Peyer's patch (tissue), 4 donors: ENCODE measurements at places on chromosomes 7 and 10. TPM values are rescaled to one million over a fixed set of nuclear protein-coding genes. Genes with fewer than 3 reads are reported as not detected.

- no peak for DNase-seq
- H3K4me3 ChIP-seq = no peak overlapping the region
- H3K36me3 ChIP-seq = no peaks in the 10 kb centered on the region
- no peak overlapping the region for H3K27ac ChIP-seq
- no peaks in the 10 kb centered on the region for H3K27me3 ChIP-seq
Observed at GRCh38 chr10:77496941-77497420, 140.6 kb downstream of the KCNMA1 start.

GRCh38 chr10:102579328-102579727 is 65.0 kb upstream of the TRIM8 start:
- no peak overlapping the region for H3K4me3 ChIP-seq
- no peaks in the 10 kb centered on the region for H3K4me1 ChIP-seq
- DNase-seq = no peak
- no peaks in the 10 kb centered on the region for H3K27me3 ChIP-seq
- H3K27ac ChIP-seq = no peak overlapping the region
- no peaks in the 10 kb centered on the region for H3K36me3 ChIP-seq

DNA sequence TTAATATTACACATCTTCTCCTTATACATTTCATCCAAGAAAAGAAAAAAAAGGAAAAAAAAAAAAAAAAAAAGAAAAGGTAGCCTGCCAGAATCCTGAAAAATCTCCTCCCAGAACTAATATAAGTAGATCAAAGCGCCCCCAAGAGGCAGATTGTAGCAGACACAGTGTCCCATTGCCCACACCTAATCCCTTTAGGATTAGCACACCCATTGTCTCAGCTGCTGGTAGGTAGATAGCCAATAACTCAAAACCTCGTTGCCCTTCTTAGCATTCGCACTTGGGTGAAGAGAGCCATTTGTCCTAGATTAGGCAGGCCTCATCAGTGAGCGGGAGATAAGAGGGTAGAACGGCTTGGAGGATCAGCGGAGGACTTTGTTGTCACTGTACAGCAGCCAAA is 100.2 kb upstream of the SORCS1 start:
- no peaks in the 10 kb centered on the region for H3K4me1 ChIP-seq
- H3K36me3 ChIP-seq = no peaks in the 10 kb centered on the region
- H3K27me3 ChIP-seq = no peaks in the 10 kb centered on the region
- no peak overlapping the region for H3K27ac ChIP-seq
- H3K4me3 ChIP-seq = no peak overlapping the region
- DNase-seq = no peak

DNA sequence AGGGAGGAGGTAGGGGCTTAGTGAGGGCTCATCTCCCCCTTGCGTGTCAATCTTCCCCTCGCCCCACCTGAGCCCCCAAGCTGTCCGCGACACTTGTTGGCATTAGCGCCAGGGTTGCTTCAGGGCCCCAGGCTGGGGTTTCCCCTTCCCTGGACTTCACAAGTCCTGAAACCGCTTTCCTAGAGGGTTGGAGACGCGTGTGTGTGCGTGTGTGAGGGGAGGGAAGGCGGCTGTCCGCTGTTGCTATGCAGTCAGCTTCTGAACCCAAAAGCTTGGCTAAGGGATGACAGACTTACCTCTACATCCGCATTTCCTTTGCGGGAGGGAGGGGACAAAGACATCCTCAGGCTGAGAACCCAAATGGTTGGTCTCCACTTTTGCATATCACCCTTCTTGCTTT is 803 bp downstream of the GOLGA7B start:
- no peaks in the 10 kb centered on the region for H3K36me3 ChIP-seq
- H3K4me3 ChIP-seq = peak overlapping the region; percentile 63
- no peak overlapping the region for H3K27ac ChIP-seq
- no peaks in the 10 kb centered on the region for H3K27me3 ChIP-seq

GRCh38 chr10:82558014-82558607 is 683.1 kb downstream of the NRG3 start:
- no peaks in the 10 kb centered on the region for H3K27me3 ChIP-seq
- no peaks in the 10 kb centered on the region for H3K36me3 ChIP-seq
- H3K4me1 ChIP-seq = no peaks in the 10 kb centered on the region
- no peak overlapping the region for H3K4me3 ChIP-seq
- DNase-seq = no peak
- H3K27ac ChIP-seq = no peak overlapping the region

DNA sequence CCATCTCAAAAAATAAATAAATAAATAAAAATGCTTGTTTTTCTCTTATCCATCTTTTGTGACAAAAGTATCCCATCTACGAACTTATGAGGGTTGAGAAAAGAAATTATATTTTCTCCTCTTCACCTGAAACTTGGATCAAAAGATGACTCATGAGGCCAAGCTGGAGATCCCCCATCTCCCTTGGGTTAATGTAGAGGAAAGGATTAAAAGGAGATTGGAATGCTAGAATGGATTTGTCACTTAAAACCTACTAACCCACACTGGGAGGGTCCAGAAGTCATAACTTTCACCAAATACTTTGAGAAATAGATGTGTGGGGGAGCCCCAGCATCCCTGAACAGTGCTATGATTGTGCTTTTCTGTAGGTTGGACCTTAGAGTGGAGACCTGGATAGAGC is 46.3 kb upstream of the PIK3CG start:
- no peak overlapping the region for H3K4me3 ChIP-seq
- no peaks in the 10 kb centered on the region for H3K36me3 ChIP-seq
- no peaks in the 10 kb centered on the region for H3K27me3 ChIP-seq
- no peak overlapping the region for H3K27ac ChIP-seq
- H3K4me1 ChIP-seq = no peaks in the 10 kb centered on the region
- DNase-seq = no peak

Gene HYCC1
- 26.0 TPM for total RNA-seq

Gene PKD2L1
- not detected for total RNA-seq
